ENCODE measurements at places on chromosomes 6 and 20.

DNA sequence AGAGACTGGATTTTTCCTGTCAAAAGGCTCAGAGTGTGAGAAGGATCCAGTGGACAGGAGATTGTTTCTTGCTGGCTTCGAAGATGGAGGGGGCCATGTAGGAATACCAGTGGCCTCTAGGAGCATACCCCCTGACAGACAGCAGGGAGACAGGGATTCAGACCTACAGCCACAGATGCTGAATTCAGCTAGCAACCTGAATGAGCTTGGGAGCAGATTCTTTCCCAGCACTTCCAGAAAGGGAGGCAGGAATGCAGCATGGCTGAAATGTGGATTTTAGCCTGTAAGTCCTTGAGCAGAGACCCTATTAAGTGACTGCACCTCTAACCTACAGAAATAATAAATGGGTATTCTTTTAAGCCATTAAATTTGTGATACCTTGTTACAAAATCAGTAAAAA, 44.6 kb downstream of the STXBP5 start:
- DNase-seq, result no peak

- DNase-seq, result no peak
These were observed 421.1 kb upstream of the KHDRBS2 start for GRCh38 chr6:62707156-62707555.

- DNase-seq, result no peak
These were observed 70.1 kb downstream of the CDC5L start for GRCh38 chr6:44457596-44457995.

- DNase-seq, result no peak
These were observed 370.2 kb downstream of the UTRN start for GRCh38 chr6:144655376-144655775.

DNA sequence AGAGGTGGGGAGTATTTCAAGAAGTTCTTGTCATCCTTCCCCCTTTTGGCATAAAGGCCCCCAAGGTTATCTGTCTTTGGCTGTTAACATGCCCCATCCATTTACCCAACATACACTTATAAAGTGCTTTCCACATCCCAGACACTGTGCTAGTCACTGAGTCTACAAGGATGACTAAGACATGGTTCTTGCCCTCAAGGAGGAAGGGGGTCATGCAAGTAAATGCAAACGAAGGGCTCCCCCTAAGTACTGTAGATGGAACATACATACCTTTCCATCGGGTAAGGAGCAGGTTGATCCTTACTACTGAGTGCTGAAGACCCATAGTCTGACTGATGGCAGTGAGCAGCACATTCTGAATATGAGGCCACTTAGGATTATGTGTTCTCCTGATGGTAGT, 38.3 kb downstream of the HECA start:
- DNase-seq, result peak; percentile 35

DNA sequence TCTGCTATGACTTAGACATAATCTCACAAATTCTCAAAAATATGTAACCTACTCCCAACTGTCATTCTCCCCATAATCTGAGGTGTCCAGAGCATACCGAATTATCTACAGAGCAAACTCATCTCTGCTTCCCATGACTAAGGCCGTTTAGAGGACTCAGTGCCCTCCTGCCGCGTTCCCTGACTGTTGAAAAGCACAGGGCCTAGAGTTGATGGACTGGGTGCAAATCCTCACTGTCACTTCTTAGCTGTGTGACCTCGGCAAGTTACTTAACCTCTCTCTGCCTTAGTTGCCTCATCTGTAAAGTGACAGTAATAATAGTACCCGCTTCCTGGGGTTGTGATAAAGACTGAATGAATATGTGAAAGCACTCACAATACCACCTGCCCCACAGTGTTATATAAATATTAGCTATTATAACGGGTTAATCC, 4.7 kb upstream of the TUBB2A start:
- no peak for DNase-seq

DNA sequence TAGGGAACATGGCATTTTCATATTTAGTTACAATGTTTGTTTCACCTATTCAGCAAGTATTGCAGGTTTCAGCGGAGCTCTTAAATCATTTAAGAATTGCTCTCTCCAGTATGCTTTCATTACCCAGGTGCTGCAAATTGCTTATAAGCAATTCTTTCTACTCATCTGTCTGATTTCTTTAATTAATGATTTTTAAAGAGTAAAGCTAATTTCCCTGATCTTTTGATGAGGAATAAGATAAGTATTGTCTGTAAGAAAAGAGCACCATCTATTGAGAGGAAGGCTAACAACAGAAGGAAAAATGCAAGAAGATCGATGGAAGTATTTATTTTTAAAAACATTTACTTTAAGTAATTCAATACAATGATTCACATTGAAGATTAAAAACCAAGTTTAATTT, 2.0 kb downstream of the OPRM1 start:
- no peak for DNase-seq

- no peak for DNase-seq
These were observed 551.2 kb downstream of the CDH26 start for GRCh38 chr20:60509407-60509806.

DNA sequence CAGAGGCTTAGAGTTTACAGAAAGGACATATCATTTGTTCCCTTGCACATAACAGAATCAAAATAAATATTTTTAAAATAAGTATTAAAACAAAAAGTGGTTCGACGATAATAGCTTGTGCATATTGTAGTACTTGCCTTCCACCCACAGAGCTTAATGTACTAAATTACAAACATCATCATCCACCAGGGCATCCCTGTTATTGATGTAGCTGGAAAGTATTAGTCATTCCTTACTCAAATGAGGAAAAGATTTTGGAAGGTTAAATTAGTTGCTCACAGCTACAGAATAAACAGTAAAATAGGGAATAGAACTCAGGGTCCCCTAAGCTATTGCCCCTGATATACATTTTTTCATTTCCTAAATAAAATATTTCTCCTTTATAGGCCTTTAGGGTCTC, 150.3 kb downstream of the PTPRK start:
- no peak for DNase-seq

GRCh38 chr6:117280922-117281321, 15.6 kb downstream of the VGLL2 start:
- no peak for DNase-seq

DNA sequence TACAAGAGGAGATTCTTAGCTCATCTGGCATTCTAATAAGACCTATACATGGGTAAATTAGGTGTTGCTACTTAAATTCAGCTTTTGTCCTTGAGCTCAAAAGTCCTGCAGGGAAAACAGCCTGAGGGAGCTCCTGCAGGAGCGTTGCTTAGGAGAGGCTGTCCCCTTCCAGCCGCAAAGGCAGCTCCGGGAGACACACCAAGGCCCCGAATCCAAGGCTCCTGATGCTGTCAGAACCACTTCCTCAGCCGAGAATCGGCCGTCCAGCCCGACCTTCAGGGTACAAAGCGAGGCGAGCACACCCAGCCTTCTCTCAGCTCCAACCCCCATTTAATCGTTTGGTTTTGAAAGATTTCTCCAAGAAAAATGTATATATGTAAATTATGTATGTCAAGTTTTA, 87.0 kb downstream of the DACT2 start:
- no peak for DNase-seq

- DNase-seq, result no peak
These were observed 7.5 kb upstream of the TTPAL start for GRCh38 chr20:44468044-44468782.

DNA sequence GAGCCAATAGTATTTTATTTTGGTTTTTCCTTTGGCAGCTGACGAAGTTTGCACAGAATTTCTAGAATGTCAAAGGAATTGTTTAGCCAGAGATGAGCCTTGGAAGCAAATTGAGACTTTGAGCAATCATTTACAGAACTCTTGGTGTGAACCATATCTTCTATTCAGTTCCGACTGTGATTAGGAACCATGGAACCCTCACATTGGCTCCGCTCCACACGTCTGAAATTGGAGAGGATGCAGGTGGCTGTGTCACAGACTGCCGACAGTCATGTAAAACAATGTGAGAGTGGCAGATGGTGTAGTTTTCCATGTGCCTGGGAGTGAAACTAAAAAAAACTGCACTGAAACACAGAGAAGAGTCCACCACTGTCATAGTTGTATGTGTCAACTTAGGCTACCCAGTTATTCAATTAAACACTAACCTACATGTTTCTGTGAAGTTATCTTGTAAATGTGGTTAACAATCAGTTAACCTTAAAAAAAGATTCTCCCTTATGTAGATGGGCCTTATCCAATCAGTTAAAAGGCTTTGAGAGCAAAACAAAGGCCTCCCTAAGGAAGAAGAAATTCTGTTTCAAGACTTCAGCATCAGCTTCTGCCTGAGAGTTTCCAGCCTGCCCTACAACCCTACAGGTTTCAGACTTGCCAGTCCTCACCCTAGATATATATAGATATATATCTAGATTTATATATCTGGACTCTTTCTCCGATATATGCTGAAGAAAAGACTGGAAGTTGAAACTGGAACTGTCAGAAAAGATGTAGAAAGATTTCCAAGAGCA, 3.3 kb upstream of the HMGN4 start:
- DNase-seq, result no peak

GRCh38 chr20:44723391-44723790, 8.2 kb downstream of the CCN5 start:
- DNase-seq, result no peak

GRCh38 chr6:149026530-149026942, 279.7 kb downstream of the UST start:
- peak; percentile 44 for DNase-seq

DNA sequence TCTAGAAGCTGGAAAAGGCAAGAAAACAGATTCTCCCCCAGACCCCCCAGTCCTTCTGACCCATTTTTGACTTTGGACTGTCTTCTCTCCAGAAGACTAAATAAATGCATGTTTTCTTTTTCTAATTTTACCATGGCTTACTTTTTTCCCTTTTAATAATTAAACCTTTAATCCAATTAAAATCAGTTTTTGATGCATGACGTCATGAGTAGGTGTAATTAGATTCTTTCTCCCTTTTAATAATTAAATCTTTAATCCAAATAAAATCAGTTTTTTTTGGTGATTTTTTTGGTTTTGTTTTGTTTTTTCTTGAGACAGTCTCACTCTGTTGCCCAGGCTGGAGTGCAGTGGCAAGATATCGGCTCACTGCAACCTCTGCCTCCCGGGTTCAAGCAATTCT, 13.2 kb upstream of the NCOA5 start:
- DNase-seq, result no peak

DNA sequence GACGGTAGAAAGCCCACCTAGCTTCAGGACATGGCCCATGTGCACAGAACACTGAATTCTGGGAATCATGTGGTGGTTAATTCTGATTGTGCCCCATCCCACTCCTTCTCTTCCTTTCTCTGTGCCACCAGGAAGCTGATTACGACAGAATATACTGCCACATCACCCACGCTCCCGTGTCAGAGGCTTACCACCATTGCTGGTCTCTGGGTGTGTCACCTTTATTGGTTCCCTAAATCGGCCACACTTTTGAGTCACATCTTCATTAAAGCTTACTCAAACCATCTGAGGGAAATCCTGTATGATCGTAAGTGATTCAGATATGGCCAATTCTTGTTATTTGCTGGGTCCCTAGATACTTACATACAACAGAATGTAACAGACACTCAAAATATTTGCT, 3.1 kb downstream of the TRMT6 start:
- peak; percentile 53 for DNase-seq

DNA sequence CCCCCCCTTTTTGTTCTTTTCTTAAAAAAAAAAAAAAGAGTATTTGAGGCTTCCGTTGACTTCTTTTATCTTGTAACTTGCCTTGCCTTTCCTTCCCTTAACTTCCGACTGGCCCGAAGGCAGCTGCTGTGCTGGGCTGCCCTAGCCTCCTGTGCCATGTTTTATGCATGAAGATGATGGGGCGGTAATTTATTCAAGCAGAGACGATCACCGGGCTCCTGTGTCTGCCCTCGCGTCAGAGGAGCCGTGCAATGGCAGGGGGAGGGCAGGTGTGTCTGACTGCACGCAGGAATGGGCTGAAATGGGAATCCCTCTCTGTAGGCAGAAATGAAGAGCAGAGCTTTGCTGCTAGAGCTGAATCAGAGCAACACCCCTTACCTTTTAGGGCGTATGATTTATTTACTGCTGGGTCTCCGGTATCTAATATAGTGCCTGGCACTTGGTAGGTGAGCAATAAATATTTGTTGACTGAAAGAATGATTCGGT, 106.3 kb upstream of the RIPOR2 start:
- peak; percentile 48 for DNase-seq

DNA sequence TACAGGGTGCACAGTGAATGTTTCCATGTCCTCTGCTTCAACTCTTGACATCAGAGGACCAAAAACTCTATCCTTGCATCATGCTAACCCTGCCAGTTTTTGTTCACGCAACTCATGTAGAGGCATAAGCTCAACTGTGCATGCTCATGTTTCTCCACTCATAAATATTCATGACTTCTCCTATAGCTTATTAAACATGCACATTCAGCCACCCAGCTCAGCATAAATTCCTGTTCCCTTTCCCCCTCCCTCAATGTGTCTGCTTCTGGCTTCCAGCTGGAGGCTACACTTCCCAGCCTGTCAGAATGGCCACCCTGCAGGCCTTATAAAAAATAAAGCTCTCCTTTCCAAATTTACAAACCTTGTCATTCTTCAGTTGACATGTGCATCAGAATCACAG, 154.6 kb downstream of the KIF16B start:
- no peak for DNase-seq

- no peak for DNase-seq
These were observed 210.2 kb upstream of the ECI2 start for GRCh38 chr6:4345543-4345942.

GRCh38 chr20:32248043-32248442, 29.4 kb upstream of the KIF3B start:
- DNase-seq, result peak; percentile 16

DNA sequence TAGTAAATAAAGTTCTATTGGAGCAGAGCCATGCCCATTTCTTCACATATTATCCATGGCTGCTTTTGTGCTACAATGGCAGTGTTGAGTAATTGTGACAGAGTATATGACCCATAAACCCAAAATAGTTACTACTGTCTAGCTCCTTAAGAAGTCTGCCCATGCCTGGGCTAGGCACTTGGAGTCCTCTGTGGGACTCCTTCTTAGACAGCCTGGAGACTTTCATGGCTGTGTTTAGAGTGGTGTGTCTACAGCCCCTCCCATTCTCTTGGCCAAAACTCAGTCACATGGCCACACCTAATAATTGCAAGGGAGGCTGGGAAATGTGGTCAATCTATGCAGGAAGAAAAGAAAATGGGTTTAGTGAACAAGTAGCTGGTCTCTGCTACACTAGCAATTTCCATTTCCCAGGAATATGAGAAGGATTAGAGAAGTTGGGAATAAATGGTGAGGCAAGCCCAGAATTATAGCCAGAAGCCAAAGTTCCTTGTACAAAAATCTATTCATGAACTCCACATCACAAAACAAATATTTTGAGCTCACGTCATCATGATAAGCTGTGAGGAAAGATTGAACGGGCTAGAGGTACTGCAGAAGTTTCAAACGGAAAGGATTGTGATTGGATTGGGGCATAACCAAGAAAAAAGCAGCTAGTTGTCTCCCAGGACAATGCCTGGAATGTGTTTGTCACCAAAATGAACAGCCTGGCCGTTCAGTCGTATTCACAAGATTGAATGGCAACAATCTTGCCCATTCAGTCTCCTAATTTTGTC, 251.8 kb upstream of the PLN start:
- no peak for DNase-seq

GRCh38 chr6:72040111-72040510, 153.8 kb downstream of the RIMS1 start:
- DNase-seq, result no peak

All from stimulated activated CD4-positive, alpha-beta T cell treated with anti-CD3 and anti-CD28 coated beads, Interleukin-4, amount 100 ng/mL, for 24 hours (primary cell).